Type B pancreatic cell (in vitro differentiated cells): ENCODE measurements at places on chromosomes 1 and 21.
A peak's percentile ranks its signal among the peaks of the same experiment; 100 is the strongest.

GRCh38 chr1:154352581-154353459, 27.5 kb downstream of the ATP8B2 start:
- DNase-seq, result peak; percentile 80
- peaks cover 3% of the 10 kb centered on the region for H3K36me3 ChIP-seq
- peak overlapping the region; percentile 85 for H3K27ac ChIP-seq
- peaks cover 31% of the 10 kb centered on the region for H3K4me1 ChIP-seq

DNA sequence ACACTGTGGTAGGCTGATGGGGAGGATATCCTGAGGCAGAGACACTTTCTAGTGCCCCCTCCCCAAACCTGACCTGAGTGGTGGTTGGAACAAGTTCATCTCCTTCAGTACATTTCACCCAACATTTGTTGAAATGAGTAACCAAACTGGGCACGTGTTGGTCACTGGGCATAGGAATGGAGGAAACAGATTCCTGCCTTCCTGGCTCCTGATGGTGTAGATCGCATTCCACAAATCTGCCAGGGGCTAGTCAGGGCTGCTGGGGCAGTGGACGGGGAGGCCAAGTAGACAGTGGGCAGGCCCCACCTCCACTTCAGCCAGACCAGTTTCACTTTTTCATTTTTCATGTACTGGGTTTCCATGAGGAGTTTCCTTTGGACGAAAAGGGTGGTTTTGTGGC, 16.5 kb upstream of the ALX3 start:
- H3K36me3 ChIP-seq, result peaks cover 3% of the 10 kb centered on the region
- peaks cover 30% of the 10 kb centered on the region for H3K4me1 ChIP-seq
- peaks cover 75% of the 10 kb centered on the region for H3K27me3 ChIP-seq
- H3K27ac ChIP-seq, result peak overlapping the region; percentile 1

- DNase-seq, result no peak
- H3K4me3 ChIP-seq, result peak overlapping the region; percentile 53
- peaks cover 31% of the 10 kb centered on the region for H3K4me1 ChIP-seq
- H3K36me3 ChIP-seq, result no peaks in the 10 kb centered on the region
- H3K27ac ChIP-seq, result peak overlapping the region; percentile 30
Measured at GRCh38 chr1:54979327-54979891, 1.0 kb upstream of the TMEM61 start.

DNA sequence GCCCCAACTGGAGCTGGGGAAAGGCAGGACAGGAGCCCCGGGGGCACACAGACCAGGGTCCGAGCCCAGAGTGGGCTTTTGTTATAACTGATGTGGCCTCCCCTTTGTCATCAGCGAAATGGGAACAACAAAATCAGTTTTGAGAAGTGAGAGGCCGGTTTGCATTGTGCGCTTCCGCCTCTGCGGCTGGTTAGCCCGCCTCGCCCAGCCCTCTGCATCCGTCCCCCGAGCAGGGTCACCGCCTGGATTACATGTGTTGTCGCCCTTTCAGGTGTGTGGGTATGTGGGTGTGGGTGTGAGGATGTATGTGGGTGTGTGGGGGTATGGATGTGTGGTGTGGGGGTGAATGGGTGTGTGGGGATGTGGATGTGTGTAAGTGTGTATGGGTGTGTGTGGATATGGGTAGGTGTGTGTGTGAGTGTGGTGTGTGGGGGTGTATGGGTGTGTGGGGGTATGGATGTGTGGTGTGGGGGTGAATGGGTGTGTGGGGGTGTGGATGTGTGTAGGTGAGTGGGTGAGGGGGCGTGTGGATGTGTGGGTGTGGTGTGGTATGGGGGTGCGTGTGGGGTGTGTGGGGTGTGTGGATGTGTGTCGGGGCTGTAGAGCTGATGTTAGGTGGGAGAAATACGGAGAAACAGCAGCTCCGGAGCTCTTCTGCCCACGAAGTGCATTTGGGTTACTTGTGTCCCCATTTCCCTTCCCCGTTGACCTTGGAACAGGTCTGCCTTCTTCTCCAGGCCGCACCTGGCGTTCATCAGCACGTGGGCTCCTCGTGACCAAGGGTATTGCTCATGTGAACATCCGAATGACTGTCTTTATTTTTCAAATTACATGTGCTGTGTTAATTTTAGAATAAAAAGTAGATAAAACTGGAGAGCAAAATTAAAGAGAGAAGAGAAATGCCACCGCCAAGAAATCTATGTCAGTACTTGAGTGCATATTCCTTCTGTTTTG, 67.6 kb downstream of the FHAD1 start:
- no peak overlapping the region for H3K27ac ChIP-seq
- H3K27me3 ChIP-seq, result no peaks in the 10 kb centered on the region
- no peak overlapping the region for H3K4me3 ChIP-seq
- H3K4me1 ChIP-seq, result no peaks in the 10 kb centered on the region
- no peaks in the 10 kb centered on the region for H3K36me3 ChIP-seq

- no peaks in the 10 kb centered on the region for H3K27me3 ChIP-seq
- peak overlapping the region; percentile 1 for H3K27ac ChIP-seq
- peaks cover 38% of the 10 kb centered on the region for H3K4me1 ChIP-seq
- no peak overlapping the region for H3K4me3 ChIP-seq
Measured at GRCh38 chr1:165862448-165862847, 35.0 kb downstream of the UCK2 start.

DNA sequence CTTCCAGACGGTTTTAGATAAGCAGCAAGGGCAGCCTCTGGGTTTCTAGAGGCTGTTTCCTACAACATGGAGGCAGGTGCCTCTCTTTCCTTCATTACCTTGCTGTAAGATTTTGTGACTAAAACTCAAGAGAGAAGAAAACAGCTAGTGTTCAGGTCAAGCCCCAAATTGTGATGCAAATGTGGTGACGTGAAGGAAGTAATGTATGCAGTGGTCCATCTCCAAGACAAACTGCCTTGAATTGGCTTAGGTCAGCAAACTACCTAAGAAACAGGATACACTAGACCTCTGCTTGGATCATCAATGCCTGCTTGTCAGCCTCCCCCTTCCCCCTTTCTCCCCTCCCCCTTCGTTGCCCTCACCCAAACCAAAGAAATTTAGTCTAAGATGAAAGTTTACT, 28.9 kb upstream of the RIPK4 start:
- H3K27me3 ChIP-seq, result peaks cover 3% of the 10 kb centered on the region
- H3K36me3 ChIP-seq, result peaks cover 12% of the 10 kb centered on the region

DNA sequence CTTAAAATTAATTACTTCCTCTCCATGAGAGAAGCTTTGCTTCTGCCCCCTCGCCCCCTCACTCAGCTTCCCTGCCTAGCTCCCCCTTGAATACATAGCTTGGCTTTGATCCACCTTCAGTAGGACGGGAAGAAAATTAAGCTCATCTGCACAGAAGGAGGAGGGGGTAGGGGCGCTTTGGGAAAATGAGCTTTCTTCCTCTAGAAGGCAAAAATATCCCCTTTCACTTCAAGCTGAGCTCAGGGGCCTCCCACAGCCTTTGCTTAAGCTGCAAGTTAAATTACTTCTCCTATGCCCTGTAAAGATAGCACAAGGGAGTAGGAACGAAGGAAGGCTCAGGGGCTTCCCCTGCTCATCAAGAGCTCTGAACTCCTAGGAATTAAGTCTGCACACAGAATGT, 65.2 kb upstream of the GOLT1A start:
- DNase-seq, result no peak
- H3K36me3 ChIP-seq, result peaks cover 10% of the 10 kb centered on the region
- no peaks in the 10 kb centered on the region for H3K27me3 ChIP-seq
- peak overlapping the region; percentile 57 for H3K27ac ChIP-seq
- H3K4me3 ChIP-seq, result peak overlapping the region; percentile 77

DNA sequence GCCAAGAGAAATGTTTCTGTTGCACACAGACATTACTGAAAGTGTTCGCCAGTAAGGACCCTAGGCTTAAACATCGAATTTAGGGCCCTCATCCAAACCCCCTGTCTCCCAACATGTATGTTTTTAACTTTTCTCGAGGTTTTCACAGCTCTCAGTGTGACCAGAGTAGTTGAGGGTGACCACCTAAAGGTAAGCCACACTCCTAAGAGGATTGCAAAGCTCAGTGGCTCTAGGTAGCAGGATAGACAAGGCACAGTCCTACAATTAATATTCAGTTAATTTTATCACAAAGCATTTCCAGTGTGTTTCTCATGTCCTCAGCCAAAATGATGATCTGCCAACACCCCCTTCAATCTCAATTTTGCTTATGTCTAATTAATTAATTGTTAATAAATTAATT, 695 bp upstream of the ALG14 start:
- peak overlapping the region; percentile 92 for H3K27ac ChIP-seq
- H3K4me3 ChIP-seq, result peak overlapping the region; percentile 99
- H3K36me3 ChIP-seq, result no peaks in the 10 kb centered on the region
- H3K27me3 ChIP-seq, result no peaks in the 10 kb centered on the region

DNA sequence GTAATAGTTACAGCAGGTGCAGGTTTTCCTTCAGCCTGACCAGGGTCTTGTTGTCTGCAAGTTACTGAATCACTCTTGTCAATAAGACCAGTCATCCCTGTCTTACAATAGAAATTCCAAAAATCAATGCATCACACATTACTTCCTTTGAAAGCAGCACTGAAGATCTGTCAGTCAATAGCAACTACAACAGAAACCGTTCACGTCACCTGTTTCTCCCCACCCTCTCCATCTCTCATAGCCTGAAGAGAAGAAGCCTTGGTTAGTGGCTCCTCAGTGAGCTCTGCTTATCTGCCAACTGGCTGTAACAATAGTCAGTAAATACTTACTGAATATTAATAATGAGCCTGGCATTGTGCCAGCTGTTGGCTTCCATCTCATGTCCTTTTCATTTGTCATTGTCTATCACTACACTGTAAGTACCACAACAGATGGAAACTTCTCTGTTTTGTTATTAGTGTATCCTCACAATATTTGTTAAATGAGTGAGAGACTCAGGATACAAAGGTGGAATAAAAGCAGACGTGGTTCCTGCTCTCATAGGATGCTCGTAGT, 195.2 kb downstream of the S1PR1 start:
- H3K4me3 ChIP-seq, result no peak overlapping the region
- H3K4me1 ChIP-seq, result peaks cover 7% of the 10 kb centered on the region
- no peaks in the 10 kb centered on the region for H3K36me3 ChIP-seq
- H3K27ac ChIP-seq, result no peak overlapping the region
- H3K27me3 ChIP-seq, result no peaks in the 10 kb centered on the region

DNA sequence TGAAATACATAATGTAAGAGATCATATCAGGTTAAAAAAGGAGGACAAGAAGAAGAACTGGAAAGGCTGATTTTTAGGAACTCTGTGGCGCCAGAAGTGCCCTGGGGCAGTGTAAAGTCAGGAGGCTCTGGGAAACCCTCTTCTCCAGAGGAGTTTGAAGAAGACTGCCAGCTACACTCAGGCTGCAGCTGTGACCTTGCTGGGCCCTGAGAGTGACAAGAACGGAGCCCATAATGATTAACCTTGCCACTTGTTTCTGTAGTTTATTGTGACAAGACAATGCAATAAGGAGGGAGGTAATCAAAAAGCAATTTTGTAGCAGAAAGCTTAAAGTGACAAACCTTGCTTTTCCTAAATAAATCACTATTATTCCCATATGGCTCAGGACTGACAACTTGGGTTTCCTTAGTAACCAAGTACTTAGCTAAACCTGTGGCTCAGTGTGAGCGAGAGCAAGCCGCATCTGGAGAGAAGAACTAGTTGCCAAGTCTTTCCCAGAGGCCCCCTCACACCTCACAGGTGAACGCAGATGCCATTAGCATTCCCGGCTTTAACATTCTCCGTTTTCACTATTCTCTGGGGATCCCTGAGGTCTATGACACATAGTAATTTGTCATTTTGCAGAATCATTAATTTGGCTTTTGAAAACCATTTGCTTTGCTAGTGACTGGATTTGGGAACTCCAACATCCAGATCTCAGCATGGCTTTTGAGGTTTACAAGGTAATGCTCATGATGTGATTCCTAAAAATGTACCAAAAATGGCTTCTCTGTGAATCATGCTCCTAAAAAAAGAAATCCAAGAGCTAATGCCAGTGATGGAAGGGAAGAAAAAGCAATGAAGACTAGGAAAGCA, 115.9 kb downstream of the OMA1 start:
- no peak overlapping the region for H3K4me3 ChIP-seq
- H3K36me3 ChIP-seq, result no peaks in the 10 kb centered on the region
- peaks cover 4% of the 10 kb centered on the region for H3K4me1 ChIP-seq
- no peak overlapping the region for H3K27ac ChIP-seq
- peaks cover 4% of the 10 kb centered on the region for H3K27me3 ChIP-seq
